ENCODE measurements at places on chromosomes 16 and 17. TPM values are rescaled to one million over a fixed set of nuclear protein-coding genes. Genes with fewer than 3 reads are reported as not detected.

CCL14 gene
- not detected for total RNA-seq

P2RX1 gene
- 0.13 TPM for total RNA-seq

LRRC36 gene
- 0.28 TPM for total RNA-seq

HIC1 gene
- 42.7 TPM for total RNA-seq

DHX38 gene
- 98.3 TPM for total RNA-seq

C1QL1 gene
- not detected for total RNA-seq

PLA2G10 gene
- total RNA-seq = not detected

TMC5 gene
- not detected for total RNA-seq

SLC6A2 gene
- not detected for total RNA-seq

ATAD5 gene
- total RNA-seq = 27.8 TPM

ALOXE3 gene
- not detected for total RNA-seq

PRDM7 gene
- not detected for total RNA-seq

ABCC6 gene
- not detected for total RNA-seq

GP2 gene
- total RNA-seq = not detected

DNA sequence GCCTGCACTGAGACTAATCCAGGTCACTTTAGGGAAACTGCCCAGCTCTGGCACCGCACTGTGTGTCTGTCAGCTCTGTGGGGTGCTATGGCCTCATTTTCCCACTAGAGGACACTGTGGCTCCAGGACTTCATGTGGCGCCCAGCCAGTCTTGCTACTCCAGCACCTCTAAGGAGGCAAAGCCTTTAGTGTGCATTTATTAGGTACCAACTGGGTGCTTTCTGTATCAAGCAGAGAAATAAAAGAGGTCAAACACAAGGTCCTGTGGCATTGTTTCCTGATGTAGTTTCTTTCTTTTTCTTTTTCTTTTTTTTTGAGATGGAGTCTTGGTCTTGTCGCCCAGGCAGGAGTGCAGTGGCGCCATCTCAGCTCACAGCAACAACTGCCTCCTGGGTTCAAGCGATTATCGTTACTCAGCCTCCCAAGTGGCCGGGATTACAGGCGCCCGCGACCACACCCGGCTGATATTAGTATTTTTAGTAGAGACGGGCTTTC is 12.5 kb upstream of the RHBDL3 start:
- DNase-seq = peak; percentile 65

DNA sequence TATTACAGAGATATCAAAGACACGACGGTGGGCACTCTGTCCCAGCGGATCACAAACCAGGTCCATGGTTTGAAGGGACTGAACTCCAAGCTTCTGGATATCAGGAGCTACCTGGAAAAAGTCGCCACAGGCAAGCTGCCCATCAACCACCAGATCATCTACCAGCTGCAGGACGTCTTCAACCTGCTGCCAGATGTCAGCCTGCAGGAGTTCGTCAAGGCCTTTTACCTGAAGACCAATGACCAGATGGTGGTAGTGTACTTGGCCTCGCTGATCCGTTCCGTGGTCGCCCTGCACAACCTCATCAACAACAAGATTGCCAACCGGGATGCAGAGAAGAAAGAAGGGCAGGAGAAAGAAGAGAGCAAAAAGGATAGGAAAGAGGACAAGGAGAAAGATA is 8.7 kb downstream of the PSMD7 start:
- no peak for DNase-seq

DNA sequence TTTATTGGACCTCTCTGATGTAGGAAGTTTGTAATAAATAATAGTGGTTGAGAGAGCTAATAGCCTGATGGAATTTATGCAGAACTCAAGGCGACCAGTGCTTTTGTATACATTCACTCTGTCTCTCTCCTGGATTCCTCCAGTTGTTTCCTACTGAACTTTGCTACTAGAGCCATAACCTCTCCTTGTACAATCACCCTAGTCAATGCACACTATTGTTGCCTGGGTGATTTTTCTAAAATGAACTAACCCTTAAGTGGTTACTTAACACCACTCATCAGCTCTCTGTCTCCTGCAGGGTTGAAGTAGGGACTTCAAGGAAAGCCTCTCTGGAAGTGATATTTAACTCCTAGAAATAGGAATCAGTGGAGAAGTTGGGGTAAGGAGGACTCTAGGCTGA is 9.7 kb downstream of the PHKB start:
- DNase-seq = no peak

GRCh38 chr17:79809530-79810129 is 12.8 kb upstream of the CBX8 start:
- DNase-seq = no peak

DNA sequence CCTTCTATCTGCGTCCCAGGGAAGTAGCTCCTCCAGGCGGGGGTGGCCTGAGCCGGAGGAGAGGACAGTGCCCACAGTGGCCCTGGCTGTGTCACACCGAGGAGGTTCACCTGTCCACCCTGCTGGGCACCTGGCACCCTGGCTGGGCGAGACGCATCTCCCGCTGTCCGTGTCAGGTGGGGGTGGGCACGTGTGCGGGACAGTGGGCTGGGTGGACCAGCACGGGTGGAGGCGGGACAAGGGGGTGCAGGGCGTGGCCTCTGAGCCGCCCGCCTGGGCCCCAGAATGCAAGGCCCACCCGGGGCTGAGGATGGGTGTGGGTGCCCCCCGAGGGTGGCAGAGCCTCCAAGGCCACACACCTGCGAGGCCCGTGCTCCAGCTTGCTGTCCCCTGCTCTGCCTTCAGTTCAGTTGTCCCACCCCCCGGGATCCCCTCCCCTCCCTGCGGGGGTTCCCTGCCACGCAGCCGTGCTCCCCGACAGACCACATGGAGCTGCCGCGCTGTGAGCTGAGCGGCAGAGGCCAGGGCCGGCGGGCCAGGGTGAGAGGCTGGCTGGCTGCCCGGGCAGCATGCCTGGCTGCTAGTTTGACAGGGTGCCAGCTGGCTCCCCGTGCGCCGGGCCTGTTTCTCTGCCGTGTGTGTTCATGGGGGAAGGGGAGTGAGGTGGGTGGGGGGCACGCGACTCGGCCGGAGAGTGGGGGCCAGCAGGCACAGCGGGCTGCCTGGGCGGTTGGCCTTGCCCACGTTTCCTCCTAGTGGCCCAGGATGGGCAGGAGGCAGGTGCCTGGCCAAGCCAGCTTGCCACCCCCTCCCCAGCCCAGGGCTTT is 33.9 kb downstream of the BAHCC1 start:
- DNase-seq = no peak

GRCh38 chr16:87721622-87722585 is 43.9 kb downstream of the KLHDC4 start:
- DNase-seq = no peak

DNA sequence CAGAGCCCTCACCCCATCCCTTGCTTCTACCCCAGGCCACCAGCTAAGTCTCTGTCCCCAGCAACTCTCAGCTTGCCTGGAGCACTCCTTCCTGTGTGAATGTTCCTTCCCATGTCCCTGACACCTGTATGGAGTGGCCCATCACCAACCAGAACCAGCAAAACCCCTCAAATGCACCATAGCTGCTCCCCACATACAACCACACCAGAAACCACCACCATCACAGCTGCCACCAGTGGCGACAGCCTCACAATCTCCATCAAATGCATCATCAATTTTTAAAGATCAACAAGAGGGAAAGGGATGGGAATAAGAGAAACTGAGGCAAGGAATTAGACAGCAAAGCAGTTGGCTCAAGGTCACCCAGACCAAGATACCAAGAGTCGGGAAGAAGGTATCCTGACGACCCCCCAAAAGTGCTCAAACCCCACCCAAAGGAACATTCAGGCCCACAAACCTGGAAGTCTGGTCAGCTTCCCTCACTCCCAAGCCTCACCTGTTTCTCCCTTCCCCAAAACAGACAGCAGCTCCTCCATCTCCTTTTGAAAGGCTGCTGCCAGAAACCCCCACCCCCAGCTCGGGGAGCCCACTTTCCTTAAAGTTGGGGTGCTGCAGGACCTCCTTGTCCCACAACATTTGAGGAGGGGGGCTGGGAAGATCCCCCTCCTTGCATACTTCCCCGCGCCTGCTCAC is 1.8 kb downstream of the SRCIN1 start:
- DNase-seq = no peak

DNA sequence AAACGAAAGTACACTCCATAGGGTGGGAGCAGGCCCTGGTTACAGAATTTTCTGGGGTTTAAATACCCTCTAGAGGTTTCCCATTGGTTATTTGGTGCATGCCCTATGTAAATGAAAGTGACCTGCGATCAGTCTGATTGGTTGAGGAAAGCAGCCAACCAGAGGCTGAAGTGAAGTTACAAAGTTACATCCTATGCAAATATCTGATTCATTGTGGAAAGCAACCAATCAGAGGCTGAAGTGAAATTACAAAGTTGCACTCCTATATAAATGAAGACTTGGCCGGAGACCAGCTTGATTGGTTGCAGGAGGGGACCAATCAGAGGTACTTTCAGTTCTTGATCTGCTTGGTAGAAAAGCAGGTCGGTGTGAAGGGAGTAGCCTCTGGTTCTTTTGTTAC is 24.4 kb downstream of the NAA60 start:
- DNase-seq = no peak

GRCh38 chr17:4833941-4834680 is 971 bp downstream of the MINK1 start:
- DNase-seq = no peak

- DNase-seq = peak; percentile 38
Observed at GRCh38 chr16:31493506-31494125, 10.7 kb downstream of the SLC5A2 start.

- DNase-seq = no peak
Observed at GRCh38 chr17:74408815-74409214, 23.1 kb upstream of the GPRC5C start.

GRCh38 chr17:29710520-29710884 is 87.8 kb upstream of the CORO6 start:
- no peak for DNase-seq

GRCh38 chr16:84806256-84806889 is 13.4 kb upstream of the CRISPLD2 start:
- DNase-seq = no peak

- no peak for DNase-seq
Observed at GRCh38 chr16:2090777-2091546, 43.2 kb downstream of the TSC2 start.

DNA sequence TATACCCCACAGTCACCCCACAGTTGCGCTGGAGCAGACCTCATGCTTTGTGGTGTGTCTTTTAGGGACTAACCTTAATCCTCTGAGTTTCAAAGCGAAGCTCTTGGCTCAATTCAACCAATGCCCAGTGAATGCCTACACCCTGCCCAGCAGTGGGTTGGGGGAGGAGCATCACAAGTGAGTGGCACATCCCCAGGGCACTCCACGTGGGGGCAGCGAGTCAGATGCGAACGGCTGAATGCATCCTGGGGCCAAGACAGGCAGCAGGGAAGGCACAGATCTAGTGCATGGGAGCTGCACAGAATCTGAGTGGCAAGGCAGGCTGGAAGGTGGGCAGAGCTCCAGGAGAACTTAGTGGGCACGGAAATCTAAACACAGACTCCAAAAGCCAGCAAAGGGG is 39.2 kb downstream of the IFT140 start:
- no peak for DNase-seq

DNA sequence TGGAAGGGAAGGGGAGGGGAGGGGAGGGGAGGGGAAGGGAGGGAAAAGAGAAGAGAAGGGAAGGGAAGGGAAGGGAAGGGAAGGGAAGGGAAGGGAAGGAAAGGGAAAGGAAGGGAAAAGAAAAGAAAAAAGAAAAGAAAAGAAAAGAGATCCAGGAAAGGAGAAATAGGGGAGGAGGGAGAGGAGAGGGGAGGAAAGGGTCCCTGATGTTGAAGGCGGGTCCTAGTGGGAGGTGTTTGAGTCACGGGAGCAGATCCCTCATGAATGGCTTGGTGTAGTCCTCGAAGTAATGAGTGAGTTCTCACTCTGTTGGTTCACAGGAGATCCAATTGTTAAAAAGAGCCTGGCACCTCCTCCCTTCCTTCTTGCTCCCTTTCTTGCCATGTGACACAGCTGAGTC is 6.9 kb upstream of the USP31 start:
- no peak for DNase-seq

DNA sequence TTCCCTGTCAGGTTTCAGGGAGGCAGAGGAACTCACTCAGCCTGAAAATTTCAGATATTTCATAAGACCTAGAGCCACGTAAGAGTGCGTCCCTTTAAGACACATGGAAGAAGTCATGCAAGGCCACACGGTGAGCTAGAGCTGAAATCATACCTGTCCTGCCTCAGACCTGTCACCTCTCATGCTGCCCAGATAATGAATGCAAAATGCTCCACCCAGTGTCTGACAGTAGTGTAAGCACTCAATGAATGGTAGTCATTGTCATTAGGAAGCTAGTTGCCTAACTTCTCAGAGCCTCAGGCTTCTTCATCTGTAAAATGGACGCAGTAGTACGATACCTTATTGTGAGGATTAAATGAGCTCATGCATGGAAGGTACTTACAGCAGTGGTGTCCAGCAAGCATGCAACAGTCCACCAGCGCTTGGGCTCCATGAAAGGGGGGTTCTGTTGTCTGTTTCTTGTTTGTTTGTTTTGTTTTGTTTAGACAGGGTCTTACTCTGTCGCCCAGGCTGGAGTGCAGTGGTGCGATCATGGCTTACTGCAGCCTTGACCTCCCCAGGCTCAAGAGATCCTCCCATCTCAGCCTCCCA is 60.7 kb downstream of the WSB1 start:
- no peak for DNase-seq

Measured in CD8-positive, alpha-beta memory T cell (primary cell).